T-cell (primary cell): ENCODE measurements at places on chromosomes 13 and 19.

- DNase-seq = no peak
Measured at GRCh38 chr19:10245189-10245939, 6.7 kb upstream of the MRPL4 start.

DNA sequence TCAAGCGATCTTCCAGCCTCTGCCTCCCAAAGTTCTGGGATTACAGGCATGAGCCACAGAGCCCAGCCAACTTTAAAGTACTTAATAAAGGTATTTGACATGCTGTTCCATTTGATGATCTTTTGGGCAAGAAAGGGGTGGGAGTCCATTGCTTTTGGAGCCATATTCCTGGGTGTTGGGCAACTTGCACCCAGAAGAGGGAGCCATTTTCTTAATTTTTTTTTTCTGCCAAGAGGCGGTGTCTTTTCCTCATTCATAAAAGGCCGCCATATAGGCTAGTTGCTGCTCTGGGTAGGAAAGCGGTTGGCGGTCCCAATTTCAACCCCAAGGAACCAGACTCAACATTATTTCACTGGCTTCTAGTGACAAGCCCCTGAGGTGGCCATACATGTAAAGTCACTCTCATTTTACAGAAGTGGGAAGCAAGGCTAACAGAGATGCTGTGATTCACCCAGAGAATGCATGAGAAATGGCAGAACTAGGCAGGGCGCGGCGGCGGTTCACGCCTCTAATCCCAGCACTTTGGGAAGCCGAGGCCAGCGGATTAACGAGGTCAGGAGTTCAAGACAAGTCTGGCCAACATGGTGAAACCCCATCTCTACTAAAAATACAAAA lies 139.6 kb downstream of the CACNA1A start:
- no peak for DNase-seq

GRCh38 chr19:12866416-12867119 lies 14.7 kb downstream of the DNASE2 start:
- DNase-seq = no peak

GRCh38 chr19:6340493-6341201 lies 7.2 kb upstream of the ACER1 start:
- DNase-seq = no peak

GRCh38 chr19:13044231-13044836 lies 49.1 kb downstream of the NFIX start:
- peak; percentile 40 for DNase-seq

DNA sequence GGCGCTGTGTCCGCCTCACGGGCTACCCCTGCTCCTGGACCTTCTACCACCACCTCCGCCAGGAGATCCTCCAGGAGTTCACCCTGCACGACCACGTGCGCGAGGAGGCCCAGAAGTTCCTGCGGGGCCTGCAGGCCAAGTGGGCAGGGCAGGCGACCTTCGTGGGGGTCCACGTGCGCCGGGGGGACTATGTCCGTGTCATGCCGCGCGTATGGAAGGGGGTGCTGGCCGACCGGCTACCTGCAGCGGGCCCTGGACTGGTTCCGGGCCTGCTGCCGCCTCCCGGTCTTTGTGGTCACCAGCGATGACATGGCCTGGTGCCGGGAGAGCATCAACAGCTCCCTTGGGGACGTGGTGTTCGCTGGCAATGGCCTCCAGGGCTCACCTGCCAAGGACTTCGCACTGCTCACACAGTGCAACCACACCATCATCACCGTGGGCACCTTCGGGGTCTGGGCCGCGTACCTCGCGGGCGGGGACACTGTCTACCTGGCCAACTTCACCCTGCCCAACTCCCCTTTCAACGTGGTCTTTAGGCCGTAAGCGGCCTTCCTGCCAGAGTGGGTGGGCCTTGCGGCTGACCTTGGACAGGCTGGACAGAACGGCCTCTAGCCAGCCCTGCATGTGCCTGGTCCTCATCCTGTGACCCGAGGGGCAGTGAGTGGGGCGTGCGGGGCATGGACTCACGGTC lies 7.8 kb upstream of the NTN5 start:
- no peak for DNase-seq

GRCh38 chr19:39949026-39949747 lies 14.8 kb upstream of the FCGBP start:
- DNase-seq = no peak

DNA sequence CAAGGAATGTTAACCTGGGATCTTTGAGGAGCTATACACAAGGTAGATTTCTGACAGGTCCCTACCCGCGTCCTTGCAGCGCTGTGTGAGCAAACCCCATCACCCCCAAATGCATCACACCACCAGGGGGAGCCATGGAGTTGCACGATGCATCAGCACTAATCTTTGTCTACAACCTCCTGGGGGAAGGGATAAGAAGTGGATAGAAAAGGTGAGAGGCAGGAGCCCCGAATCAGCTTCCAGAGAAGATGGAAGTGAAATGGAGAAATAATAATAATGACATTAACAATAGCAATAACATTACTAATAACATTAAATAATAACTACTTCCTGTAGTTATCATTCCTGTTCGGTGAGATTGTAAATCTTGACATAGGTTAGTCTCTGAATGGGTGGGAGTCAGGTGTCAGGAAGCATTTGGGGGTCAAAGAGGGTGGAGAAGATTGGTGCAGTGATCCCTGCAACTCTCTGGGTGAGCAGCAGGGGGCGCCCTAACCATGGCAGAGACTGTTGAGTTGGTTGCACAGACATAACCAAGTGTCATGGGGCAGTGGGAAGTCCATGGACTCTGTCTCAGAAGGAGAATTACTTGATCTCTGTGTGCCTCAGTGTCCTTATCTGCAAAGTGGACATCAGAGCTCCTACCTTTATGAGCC lies 16.5 kb downstream of the SIGLEC7 start:
- peak; percentile 61 for DNase-seq

- no peak for DNase-seq
Measured at GRCh38 chr19:35946203-35946602, 10.0 kb downstream of the LRFN3 start.

DNA sequence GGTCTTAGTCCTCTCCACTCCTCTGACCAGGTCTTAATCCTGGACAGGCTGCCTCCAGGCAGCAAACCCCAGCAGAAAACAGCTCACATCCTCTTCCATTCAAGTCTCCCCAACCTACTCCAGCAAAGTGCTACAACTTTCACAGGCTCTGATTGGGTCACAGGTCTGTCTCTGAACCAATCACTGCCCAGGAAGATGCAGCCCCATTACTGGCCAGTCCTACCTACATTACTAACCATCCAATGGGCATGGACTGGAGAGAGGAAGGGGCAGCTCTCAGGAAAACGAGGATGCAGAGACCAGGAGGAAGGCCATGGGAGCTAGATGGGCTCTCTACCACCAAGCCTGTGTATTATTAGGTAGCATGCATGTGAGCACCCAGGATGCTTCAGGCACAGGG lies 12.2 kb downstream of the MED26 start:
- no peak for DNase-seq

- no peak for DNase-seq
Measured at GRCh38 chr19:7691497-7691896, 10.4 kb downstream of the FCER2 start.

DNA sequence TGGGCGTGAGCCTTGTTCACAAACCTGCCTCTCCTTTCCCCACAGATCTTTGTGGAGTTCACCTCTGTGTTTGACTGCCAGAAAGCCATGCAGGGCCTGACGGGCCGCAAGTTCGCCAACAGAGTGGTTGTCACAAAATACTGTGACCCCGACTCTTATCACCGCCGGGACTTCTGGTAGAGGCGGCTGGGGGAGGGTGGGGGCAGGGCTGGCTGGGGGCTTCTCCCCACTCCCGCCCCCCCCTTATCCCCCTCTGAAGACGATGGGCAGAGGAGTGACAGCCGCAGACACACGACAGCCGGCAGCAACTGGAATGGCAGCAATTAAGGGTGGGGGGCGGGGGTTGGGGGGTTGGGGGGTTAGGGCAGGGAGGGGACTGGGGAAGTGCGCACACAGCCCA lies 1.1 kb upstream of the EPN1 start:
- DNase-seq = no peak

DNA sequence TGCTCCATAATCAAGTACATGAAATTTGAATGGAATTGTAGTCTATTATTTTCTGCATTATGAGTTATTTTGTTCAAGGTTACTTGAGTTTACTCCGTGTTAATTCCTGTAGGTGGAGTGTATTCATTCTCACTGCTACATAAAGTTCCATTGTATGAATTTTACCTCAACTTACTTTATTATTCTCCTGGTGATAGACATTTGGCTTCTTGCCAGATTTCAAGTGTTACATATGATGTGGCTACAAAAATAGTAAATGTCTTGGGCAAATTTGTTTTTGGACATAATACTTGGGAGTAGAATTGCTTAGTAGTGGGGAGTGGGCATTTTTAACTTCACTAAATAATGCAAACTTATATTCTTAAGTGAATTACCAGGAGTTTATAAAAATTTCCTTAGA lies 328.9 kb downstream of the SHISA2 start:
- DNase-seq = no peak

DNA sequence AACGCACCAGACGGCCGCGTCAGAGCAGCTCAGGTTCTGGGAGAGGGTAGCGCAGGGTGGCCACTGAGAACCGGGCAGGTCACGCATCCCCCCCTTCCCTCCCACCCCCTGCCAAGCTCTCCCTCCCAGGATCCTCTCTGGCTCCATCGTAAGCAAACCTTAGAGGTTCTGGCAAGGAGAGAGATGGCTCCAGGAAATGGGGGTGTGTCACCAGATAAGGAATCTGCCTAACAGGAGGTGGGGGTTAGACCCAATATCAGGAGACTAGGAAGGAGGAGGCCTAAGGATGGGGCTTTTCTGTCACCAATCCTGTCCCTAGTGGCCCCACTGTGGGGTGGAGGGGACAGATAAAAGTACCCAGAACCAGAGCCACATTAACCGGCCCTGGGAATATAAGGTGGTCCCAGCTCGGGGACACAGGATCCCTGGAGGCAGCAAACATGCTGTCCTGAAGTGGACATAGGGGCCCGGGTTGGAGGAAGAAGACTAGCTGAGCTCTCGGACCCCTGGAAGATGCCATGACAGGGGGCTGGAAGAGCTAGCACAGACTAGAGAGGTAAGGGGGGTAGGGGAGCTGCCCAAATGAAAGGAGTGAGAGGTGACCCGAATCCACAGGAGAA lies 1.9 kb downstream of the PPP1R12C start:
- DNase-seq = no peak

GRCh38 chr13:90713441-90714133 lies 633.9 kb upstream of the MIR17HG start:
- DNase-seq = no peak

- DNase-seq = no peak
Measured at GRCh38 chr19:16654140-16654539, 5.8 kb downstream of the SMIM7 start.

GRCh38 chr13:78152415-78152814 lies 233.8 kb upstream of the EDNRB start:
- DNase-seq = no peak

GRCh38 chr13:99277629-99278028 lies 19.4 kb upstream of the GPR18 start:
- no peak for DNase-seq

- DNase-seq = no peak
Measured at GRCh38 chr13:114004420-114005205, 30.7 kb upstream of the C13orf46 start.

- no peak for DNase-seq
Measured at GRCh38 chr19:51359294-51359693, 6.9 kb downstream of the ETFB start.

GRCh38 chr19:5030822-5031221 lies 61.9 kb downstream of the KDM4B start:
- DNase-seq = no peak

GRCh38 chr13:105702441-105702840 lies 833.0 kb downstream of the EFNB2 start:
- no peak for DNase-seq

GRCh38 chr13:113620036-113620796 lies 35.7 kb downstream of the TFDP1 start:
- no peak for DNase-seq
